B cell (primary cell): ENCODE measurements at places on chromosomes 5 and 9. TPM values are rescaled to one million over a fixed set of nuclear protein-coding genes. Genes with fewer than 3 reads are reported as not detected.

Gene PCA3
- polyA plus RNA-seq: 0.09 TPM in 1 of 2 replicates, not detected in the other

- no peak for DNase-seq
- H3K27ac ChIP-seq: no peak overlapping the region
- H3K4me1 ChIP-seq: no peaks in the 10 kb centered on the region
- H3K4me3 ChIP-seq: no peak overlapping the region
- no peaks in the 10 kb centered on the region for H3K27me3 ChIP-seq
- no peaks in the 10 kb centered on the region for H3K36me3 ChIP-seq
Measured at GRCh38 chr9:32004431-32005076, 379.9 kb upstream of the ACO1 start.

GRCh38 chr9:80251778-80252177, 680.0 kb downstream of the TLE4 start:
- H3K27ac ChIP-seq: no peak overlapping the region
- no peak for DNase-seq
- no peaks in the 10 kb centered on the region for H3K4me1 ChIP-seq
- H3K36me3 ChIP-seq: peaks cover 4% of the 10 kb centered on the region
- H3K27me3 ChIP-seq: no peaks in the 10 kb centered on the region

DNA sequence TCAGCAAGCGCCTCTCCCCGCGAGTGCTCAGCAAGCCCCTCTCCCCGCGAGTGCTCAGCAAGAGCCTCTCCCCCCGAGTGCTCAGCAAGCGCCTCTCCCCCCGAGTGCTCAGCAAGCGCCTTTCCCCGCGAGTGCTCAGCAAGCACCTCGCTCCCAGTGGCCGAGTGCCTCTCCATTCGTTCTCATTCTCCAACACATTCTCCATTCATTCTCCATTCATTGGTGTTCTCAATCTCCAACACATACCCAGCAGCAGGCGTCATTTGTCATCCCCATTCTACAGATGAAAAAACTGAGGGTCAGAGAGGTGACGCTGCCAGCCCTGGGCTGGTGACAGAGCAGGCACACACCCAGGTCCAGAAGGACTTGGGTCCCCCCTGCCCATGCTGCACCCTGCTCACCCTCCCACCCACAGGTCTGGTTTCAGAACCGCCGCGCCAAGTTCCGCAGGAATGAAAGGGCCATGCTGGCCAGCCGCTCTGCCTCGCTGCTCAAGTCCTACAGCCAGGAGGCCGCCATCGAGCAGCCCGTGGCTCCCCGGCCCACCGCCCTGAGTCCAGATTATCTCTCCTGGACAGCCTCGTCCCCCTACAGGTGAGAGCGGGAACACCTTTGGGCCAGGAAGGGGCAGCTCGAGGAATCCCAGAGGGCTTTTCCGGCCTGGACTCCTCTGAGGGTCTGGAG, 32.5 kb downstream of the PTGES start:
- H3K36me3 ChIP-seq: no peaks in the 10 kb centered on the region
- H3K27ac ChIP-seq: no peak overlapping the region
- no peak for DNase-seq
- H3K4me1 ChIP-seq: no peaks in the 10 kb centered on the region
- no peak overlapping the region for H3K4me3 ChIP-seq

GRCh38 chr5:169367861-169368260, 66.9 kb upstream of the SLIT3 start:
- no peaks in the 10 kb centered on the region for H3K36me3 ChIP-seq
- H3K27me3 ChIP-seq: no peaks in the 10 kb centered on the region
- DNase-seq: no peak
- no peak overlapping the region for H3K4me3 ChIP-seq
- H3K4me1 ChIP-seq: no peaks in the 10 kb centered on the region

DNA sequence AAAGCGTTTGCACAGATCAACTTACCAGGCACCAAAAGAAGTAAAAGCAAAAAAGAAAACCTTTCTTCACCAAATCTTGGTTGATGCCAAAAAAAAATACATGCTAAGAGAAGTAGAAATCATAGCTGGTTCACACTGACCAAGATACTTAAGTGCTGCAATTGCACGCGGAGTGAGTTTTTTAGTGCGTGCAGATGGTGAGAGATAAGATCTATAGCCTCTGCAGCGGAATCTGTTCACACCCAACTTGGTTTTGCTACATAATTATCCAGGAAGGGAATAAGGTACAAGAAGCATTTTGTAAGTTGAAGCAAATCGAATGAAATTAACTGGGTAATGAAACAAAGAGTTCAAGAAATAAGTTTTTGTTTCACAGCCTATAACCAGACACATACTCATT, 36.4 kb upstream of the CCDC152 start:
- DNase-seq: no peak
- H3K4me1 ChIP-seq: peaks cover 7% of the 10 kb centered on the region
- no peaks in the 10 kb centered on the region for H3K36me3 ChIP-seq
- H3K27ac ChIP-seq: no peak overlapping the region

GRCh38 chr5:153425914-153426313, 64.6 kb upstream of the GRIA1 start:
- H3K36me3 ChIP-seq: no peaks in the 10 kb centered on the region
- H3K27ac ChIP-seq: no peak overlapping the region
- no peak overlapping the region for H3K4me3 ChIP-seq
- H3K27me3 ChIP-seq: no peaks in the 10 kb centered on the region
